ENCODE measurements at places on chromosomes 13 and 19.
A peak's percentile ranks its signal among the peaks of the same experiment; 100 is the strongest.

DNA sequence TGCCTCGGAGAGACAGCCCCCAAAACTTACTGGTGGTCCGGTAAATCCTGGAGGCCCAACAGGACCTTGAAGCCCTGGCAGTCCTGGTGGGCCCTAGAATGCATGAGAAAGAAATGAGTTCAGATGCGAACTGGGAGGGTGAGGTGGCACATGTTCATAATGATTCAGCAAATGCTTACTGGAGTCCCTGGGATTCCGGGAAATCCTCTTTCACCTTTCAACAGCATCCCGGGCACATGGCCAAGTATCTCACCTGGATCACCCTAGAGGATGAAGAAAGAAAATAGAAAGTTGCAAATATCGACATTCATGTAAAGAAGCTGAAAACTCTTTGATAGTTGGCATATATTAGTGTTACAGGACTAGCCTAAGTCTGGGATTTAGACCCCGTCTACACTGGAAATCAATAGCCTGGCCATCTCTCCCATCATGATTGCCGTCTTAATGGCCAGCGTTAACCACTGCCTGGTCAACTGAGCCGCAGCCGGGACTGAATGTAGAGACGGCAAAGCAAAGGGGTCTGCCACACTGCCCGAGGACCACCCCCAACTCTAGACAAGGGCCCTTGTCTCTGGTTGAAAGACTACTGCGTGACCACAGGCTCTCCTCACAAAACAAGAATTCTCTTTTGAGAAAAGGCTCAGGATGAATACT, 96.9 kb downstream of the COL4A1 start:
- H3K4me1 ChIP-seq = peaks cover under 1% of the 10 kb centered on the region
- peaks cover 64% of the 10 kb centered on the region for H3K36me3 ChIP-seq
- H3K27me3 ChIP-seq = no peaks in the 10 kb centered on the region
- H3K4me3 ChIP-seq = no peak overlapping the region

DNA sequence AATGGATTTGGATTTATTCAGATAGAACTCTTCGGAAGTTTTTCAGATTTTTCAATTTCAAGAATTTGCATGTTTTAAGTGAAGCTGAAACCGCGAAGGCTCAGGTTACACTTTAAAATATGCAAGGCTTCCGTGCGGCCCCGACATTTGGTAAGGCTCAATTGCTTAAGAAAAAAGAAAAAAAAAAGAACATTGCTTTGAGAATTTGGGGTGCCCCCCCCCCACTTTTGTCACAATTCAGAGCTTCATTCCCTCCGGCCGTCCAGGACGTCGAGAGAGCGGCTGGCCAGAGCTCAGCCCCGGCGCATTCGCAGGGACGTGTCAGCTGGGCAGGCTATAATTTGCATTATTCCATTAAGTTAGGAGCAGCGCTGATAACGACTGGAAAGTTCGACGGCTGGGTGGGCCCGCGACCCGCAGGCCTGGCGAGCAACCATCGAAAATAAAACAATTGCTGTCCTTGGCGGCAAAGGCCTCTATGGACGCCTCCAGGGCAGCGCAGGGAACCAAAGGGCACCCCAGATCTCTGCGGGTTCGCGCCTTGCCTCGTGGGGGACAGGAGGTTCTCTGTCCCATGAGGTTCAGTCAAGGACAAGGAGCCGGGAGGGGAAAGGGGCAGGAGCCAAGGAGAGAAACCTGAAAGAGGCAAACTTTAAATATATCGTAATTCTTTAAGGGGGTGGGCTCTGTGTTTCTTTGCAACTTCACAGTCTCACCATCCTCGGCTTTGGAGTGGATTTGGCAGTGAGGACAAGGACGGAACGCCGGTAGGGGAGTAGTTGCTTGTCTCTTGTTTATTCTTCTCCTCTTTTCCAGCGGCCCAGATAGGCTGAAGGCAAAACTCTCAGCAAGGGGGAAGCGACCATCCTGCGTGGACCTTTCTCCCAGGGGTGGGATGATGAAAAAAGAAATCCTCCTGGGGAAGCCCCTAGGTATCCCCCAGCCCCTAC, 7.0 kb downstream of the SOX21 start:
- no peak overlapping the region for H3K27ac ChIP-seq
- no peak overlapping the region for H3K4me3 ChIP-seq
- no peak for DNase-seq
- peaks cover 7% of the 10 kb centered on the region for H3K4me1 ChIP-seq
- no peaks in the 10 kb centered on the region for H3K36me3 ChIP-seq
- peaks cover 99% of the 10 kb centered on the region for H3K27me3 ChIP-seq

GRCh38 chr13:87678372-87678752, 7.2 kb downstream of the SLITRK5 start:
- H3K4me3 ChIP-seq = peak overlapping the region; percentile 54
- H3K36me3 ChIP-seq = no peaks in the 10 kb centered on the region
- DNase-seq = no peak

DNA sequence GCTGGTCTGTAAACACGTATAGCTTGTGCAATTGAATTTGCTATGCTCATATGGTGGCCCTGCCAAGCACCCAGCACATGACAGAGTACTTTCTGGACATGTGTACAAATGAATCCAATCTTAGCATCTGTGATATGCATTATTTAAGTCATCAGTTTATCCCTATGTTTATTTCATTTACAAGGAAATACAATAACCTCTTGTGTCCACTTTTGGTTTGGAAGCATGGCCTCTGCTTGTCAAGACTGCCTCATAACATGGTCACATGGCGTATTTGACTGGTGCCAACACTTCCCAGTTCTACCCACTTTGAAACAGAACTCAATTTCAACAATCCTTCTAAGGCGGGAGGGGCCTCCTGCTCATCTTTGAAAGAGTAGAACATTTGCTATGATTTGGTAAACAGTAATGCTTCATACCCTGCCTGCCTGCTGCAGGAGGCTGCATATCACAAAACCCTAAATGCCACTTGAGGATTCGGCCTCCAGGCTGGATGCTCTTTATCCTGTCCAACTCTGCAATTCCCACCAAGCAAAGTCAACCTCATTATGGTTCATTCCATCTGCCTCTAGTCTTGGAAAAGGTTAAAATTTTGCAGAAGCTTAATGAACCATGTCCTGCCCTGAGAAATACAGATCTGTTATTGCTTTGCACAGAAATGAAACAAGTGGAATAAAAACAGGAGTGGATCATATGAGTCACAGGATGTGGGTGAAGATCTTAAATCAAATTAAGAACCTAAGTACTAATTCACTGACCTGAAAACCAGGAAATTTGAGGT, 151.3 kb downstream of the CYSLTR2 start:
- DNase-seq = no peak
- no peak overlapping the region for H3K4me3 ChIP-seq
- no peaks in the 10 kb centered on the region for H3K36me3 ChIP-seq
- H3K27me3 ChIP-seq = no peaks in the 10 kb centered on the region

GRCh38 chr13:35531526-35531925, 55.0 kb upstream of the MAB21L1 start:
- H3K27me3 ChIP-seq = no peaks in the 10 kb centered on the region
- H3K4me3 ChIP-seq = no peak overlapping the region
- no peak overlapping the region for H3K27ac ChIP-seq
- H3K36me3 ChIP-seq = no peaks in the 10 kb centered on the region

- H3K4me1 ChIP-seq = no peaks in the 10 kb centered on the region
- no peak overlapping the region for H3K27ac ChIP-seq
- H3K27me3 ChIP-seq = no peaks in the 10 kb centered on the region
- H3K4me3 ChIP-seq = no peak overlapping the region
Observed at GRCh38 chr19:35279985-35280821, 2.1 kb upstream of the HAMP start.

DNA sequence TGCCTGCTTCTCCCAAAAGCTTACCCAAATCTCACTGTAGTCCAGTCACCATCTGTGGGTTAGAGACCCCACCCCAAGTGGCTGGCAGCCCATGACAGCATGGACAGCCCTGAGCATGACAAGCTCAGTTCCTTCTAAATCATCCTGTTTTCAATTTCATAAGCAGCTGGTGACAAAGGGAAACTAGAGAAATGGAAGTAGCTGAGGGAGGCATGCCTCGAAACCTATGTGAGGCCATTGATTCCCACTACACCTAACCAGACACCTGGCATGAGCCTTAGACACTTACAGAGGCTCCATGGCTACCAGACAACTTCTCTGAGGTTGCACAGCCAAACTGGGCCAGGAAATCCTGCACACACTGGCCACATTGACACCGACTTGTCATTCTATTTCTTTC, 56.2 kb downstream of the ABCC4 start:
- H3K27ac ChIP-seq = no peak overlapping the region
- peaks cover 5% of the 10 kb centered on the region for H3K4me1 ChIP-seq
- DNase-seq = no peak
- no peak overlapping the region for H3K4me3 ChIP-seq

- no peaks in the 10 kb centered on the region for H3K4me1 ChIP-seq
- no peak for DNase-seq
- H3K27ac ChIP-seq = no peak overlapping the region
- H3K36me3 ChIP-seq = no peaks in the 10 kb centered on the region
Observed at GRCh38 chr13:32984857-32985626, 31.2 kb upstream of the KL start.

- H3K27me3 ChIP-seq = no peaks in the 10 kb centered on the region
- no peak overlapping the region for H3K4me3 ChIP-seq
- DNase-seq = no peak
- no peaks in the 10 kb centered on the region for H3K4me1 ChIP-seq
- H3K36me3 ChIP-seq = no peaks in the 10 kb centered on the region
Observed at GRCh38 chr19:56764196-56764695, 76.3 kb downstream of the PEG3 start.
